ENCODE measurements at places on chromosomes 11 and 22. TPM values are rescaled to one million over a fixed set of nuclear protein-coding genes. Genes with fewer than 3 reads are reported as not detected.

ANGPTL5 gene
- total RNA-seq: not detected

RASD2 gene
- total RNA-seq: 3.6 TPM

ROBO3 gene
- total RNA-seq: 8.0 TPM

FXYD6 gene
- 30.7 TPM for total RNA-seq

CHRM1 gene
- 0.14 TPM for total RNA-seq

PHRF1 gene
- total RNA-seq: 45.9 TPM

KLHDC7B gene
- 0.58 TPM for total RNA-seq

BATF2 gene
- 0.58 TPM for total RNA-seq

TNNI2 gene
- total RNA-seq: not detected

GGT1 gene
- total RNA-seq: 7.4 TPM

KIRREL3 gene
- total RNA-seq: 0.08 TPM

All from GM23338 (cell line).